ENCODE measurements at places on chromosomes 1 and 21. TPM values are rescaled to one million over a fixed set of nuclear protein-coding genes. Genes with fewer than 3 reads are reported as not detected.

PWP2 gene
- 3.6 TPM for total RNA-seq

VWA5B1 gene
- not detected for total RNA-seq

- DNase-seq, result no peak
Measured at GRCh38 chr1:37915476-37916093, 31.3 kb downstream of the INPP5B start.

DNA sequence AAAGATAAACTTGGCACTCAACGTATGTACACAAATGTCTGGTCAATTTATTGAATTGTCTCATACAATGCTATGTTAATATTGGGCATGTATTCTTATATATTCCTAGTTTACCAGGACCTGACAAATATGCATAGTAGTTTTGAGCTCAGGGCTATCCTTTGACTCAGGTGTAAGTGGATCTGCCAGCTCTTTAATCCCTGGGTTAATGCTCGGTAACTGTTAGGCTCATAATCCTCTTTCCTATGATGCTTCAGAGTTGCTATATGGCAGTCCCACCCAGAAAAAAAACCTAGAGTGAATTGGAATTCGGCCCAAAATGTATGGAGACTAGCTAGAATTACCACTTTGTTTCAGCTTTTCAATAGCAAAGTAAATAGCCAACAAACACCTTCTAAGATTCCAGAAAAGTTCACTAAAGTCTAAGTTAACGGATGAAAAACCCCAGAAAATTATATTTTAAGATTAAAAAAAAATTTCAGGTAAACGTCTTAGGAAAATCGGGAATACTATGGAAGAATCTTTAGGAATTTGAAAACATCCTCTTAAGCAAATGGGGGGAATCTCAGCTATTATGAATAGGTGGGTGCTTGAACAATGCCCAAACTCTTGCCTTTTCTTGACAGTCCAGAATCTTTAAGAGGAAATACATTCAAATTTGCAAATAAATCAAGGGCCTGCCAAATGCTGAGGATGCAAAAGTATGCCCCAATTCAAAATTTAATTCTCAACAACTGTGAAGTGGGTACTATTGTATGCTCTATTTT, 10.9 kb downstream of the H3-3A start:
- DNase-seq, result no peak

- DNase-seq, result no peak
Measured at GRCh38 chr1:66679140-66679539, 73.1 kb upstream of the DYNLT5 start.
